Endothelial cell (in vitro differentiated cells): ENCODE measurements at places on chromosomes 4 and X. TPM values are rescaled to one million over a fixed set of nuclear protein-coding genes. Genes with fewer than 3 reads are reported as not detected.

XKRX gene
- total RNA-seq, result 0.18 TPM

MAOA gene
- total RNA-seq, result 1.6 TPM

DNA sequence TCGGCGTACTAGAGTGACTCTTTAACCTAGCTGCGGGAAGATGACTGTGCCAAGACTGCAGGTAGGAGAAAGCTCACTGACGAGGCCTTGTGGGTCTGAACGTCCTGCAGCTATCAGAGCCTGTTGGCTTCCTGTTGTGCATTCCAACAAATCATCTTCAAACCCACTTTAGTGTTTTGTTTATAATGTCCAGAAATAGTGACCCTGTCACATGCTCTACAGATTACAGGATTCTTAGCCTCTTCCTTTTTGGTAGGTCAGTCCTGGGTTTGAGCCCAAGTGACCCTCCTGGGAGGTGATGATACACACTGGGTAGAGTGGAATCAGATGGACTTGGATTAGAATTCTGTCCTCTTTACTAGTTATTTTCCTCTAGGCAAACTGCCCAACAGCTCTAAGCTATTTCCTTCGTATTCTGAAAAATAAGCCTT lies 33.2 kb downstream of the HTT start:
- no peak for DNase-seq

- DNase-seq, result no peak
These were observed 71.8 kb downstream of the TMA16 start for GRCh38 chr4:163566257-163566796.

GRCh38 chr4:7757501-7758471 lies 181.9 kb downstream of the AFAP1 start:
- no peak for DNase-seq

DNA sequence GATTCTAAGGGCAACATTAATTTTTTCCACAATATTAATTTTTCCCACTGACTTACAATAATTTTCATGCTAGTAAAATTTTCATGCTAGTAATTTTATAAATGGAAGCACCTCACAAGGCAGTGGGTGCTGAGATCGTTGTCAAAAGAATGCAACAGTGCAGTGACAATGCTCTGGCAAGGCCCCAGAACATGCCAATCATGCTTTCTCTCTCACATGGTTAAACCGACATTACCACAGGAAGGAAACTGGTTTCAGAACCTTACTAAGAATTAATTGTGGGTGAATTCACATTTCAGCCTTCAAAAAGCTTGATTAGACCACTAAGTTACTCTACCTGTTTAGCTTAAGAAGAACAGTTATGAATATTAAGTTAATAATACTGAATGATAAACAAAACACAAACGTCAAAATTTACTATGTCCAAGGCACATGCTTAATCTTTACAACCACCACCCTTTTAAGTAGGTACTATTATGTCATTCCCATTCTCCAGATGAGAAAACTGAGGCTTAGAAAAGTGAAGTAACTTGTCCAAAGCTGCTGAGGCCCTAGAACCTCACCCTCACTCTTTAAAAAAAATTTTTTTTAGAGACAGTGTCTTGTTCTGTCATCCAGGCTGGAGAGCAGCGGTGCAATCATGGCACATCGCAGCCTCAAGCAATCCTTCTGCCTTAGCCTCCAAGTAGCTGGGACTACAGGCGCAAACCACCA lies 10.0 kb upstream of the OPHN1 start:
- no peak for DNase-seq

- DNase-seq, result no peak
These were observed 317.2 kb downstream of the DHX15 start for GRCh38 chr4:24266951-24267722.
